NCI-H226 (cell line): ENCODE measurements at places on chromosomes 1 and 21.

GRCh38 chr21:26093122-26093521 lies 77.4 kb downstream of the APP start:
- DNase-seq: no peak

GRCh38 chr1:220887520-220888416 lies 8.5 kb downstream of the HLX start:
- no peak for DNase-seq

DNA sequence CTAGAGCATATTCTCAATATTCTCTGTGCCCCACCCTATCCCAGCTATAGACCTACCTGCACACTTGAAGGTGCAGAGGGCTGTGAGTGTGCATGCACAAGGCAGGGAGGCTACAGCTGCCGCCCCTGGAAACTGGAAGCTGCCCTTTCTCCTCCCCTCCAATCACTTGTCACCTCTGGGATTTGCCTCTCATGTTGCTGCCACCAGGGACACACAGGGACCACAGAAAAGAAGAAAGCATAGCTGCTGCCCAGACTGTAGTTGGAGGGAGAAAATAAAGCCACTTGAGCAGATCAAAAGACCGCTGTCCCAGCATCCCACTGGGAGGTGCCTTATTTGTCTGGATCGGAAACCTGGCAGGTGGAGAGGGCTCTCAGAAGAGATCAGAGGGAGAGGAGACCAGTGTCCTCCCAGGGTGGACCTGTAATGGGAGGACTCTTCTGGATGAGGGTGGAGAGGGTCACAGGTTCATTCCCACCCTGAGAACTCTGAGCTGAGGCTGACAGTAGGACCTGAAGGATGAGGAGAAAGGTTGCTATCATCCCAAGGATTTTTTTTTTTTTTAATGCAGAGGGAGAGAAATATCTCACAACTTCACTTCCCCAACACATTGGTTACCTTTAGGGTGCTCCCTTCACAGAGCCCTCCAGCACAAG lies 7.6 kb upstream of the INPP5B start:
- DNase-seq: no peak

- no peak for DNase-seq
These were observed 44.8 kb downstream of the GPR161 start for GRCh38 chr1:168091720-168092550.

DNA sequence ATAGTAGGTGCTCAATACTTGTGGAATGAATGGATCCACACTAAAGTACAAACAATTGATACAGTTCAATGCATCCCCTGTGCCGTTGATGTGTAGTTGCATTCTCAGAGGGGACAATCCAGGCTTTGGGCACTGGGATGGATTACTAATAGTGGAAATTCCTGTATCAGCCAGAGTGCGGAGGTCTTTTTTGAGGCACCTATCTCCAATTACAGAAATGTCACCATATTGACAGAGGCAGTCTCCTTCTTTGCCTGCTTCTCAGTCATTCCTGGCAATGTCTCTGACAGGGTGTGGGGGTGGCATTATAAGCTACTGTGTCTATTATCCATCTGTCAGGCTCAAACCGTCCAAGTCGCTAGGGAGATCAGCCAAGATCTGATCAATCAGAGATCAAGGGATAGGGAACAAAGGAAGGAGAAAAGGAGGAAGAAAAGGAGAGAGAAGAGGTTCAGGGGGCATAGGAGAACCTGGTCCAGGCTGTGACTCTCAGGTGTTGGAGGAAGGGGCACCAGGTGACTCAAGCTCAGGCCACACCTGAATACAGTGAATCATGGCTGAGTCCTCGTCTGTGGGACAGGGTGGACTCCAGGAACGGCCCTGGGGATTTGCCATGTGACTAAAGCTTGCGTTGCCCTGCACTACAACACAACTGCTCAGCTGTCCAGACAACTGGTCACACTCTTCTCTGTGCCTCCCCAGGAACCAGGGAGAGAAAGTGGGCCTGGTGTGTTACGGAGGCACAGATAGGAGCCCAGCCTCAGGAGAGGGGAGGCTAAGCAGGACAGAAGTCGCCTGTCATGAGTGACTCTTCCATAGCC lies 3.4 kb upstream of the LAMB3 start:
- DNase-seq: no peak

DNA sequence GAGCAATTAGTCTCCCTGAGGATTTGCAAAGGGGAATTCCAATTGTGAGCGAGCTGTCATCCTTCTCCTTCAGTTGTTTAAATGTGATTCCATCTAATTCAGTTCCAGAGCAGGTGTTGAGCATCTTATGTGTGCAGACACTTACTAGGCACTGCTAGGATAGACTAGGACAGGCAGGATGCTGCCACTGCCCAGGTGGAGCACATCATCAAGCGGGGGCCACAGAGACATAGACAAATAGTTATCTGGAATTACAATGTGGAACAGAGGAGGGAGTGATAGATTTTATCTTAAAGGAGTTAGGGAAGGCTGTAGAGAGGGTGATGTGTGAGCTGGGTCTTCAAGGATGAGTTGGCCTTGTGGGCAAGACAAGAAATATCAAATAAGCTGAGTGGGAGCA lies 55.9 kb downstream of the CDC7 start:
- peak; percentile 26 for DNase-seq

DNA sequence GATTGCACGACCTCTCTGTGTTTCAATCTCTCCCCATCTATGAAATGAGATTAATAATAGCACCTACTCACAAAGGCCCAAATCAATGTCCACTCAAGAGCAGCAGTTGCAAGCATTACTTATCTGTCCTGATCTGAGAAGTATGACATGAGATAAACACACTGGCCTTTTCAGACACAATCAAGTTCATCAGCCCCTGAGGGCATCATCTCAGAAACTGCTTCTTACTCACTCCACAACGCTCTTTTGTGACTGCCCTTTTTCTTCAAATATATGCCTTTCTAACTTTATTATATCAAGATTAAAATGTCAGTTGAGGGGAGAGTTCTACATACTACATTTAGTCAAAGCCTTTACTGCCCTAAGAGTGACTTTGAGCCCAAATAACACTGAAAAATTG lies 371.9 kb upstream of the SPAG17 start:
- no peak for DNase-seq

GRCh38 chr1:158019171-158019868 lies 25.9 kb downstream of the KIRREL1 start:
- DNase-seq: peak; percentile 97

GRCh38 chr1:99544328-99544727 lies 101.6 kb upstream of the PALMD start:
- peak; percentile 80 for DNase-seq

- no peak for DNase-seq
These were observed 122.2 kb upstream of the VAMP3 start for GRCh38 chr1:7648761-7649384.

GRCh38 chr21:16310176-16310575 lies 580.4 kb downstream of the USP25 start:
- DNase-seq: no peak

DNA sequence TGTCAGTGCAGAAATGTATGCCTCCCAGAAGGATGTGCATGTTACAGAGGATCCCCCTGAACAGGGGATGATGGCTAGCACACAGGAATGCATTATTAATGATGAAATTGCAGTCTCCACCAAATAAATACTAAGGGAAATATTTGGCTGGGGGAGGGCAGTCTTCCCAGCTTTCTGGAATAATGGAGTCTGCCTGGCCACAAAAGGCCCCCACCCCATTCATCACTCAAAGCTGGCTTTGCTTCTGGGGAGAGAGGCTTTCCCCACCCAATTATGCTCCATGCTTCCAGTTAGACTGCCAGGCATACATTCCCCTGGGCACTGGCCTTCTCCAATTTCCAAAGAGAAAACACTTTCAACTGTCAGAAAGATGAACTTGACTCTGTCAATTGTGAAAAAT lies 302.7 kb downstream of the SIPA1L2 start:
- DNase-seq: no peak

- DNase-seq: no peak
These were observed 285.6 kb upstream of the B3GALT2 start for GRCh38 chr1:193471981-193472380.

GRCh38 chr21:18498431-18498830 lies 94.8 kb upstream of the TMPRSS15 start:
- DNase-seq: no peak

- DNase-seq: no peak
These were observed 28.7 kb downstream of the IFI44 start for GRCh38 chr1:78678324-78678723.
